ENCODE measurements at places on chromosomes 7 and 10.

DNA sequence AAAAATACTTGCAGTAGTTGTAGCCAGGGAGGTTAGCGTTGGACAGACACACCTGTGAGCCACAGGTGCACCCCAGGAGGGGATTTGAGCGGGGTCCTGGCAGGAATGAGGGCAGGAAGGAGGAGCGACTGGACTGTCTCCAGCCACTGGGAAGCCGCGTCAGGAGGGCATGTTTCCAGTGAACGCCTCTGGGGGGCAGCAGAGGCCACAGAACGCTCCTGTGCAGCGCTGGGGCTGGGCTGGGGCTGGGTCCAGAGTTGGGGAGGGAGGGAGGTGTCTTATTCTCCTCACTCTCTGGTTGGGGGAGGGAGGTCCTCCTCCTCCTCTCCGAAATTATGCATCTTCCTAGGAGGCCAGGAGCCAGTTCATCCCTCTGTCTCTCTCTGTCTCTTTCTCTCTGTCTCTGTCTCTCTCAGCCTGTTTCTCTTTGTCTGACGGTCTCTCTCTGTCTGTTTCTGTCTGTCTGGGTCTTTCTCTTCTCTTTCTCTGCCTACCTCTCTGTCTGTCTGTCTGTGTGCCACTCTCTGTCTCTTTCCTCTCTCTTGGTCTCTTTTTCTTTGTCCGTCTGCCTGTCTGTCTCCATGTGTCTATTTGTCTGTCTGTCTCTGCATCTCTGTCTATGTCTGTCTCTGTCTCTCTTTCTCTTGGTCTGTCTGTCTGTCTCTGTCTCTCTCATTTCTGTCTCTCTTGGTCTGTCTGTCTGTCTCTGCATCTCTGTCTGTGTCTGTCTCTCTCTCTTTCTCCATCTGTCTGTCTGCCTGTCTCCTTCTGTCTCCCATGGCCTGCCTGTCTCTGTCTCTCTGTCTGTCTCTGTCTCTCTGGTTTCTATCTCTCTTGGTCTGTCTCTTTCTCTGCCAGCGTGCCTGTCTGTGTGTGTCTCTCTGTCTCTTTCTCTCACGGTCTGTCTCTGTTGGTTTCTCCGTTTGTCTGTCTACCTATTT is 9.9 kb upstream of the PSMG3 start:
- DNase-seq, result peak; percentile 43

- DNase-seq, result no peak
Measured at GRCh38 chr7:127107601-127108007, 145.1 kb downstream of the GRM8 start.

- DNase-seq, result no peak
Measured at GRCh38 chr10:31090894-31091607, 59.4 kb upstream of the ZNF438 start.

GRCh38 chr10:119391440-119392251 is 150.9 kb downstream of the RGS10 start:
- no peak for DNase-seq

DNA sequence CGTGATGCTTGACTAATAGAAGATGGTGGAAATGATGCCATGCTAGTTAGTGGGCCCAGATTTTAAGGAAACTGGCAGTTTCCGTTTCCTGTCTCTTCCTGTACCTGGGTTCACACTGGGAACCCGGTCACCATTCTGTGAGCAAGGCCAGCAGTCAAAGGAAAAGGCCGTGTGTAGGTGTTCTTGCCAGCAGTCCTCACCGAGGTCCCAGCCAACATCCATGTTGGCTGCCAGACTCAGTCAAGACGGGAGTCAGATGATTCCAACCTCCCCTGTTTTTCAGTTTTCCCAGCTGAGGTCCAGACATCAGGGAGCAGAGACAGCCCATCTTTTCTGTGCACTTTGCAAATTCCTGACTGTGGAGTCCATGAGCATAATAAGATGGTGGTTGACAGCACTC is 15.2 kb upstream of the PILRB start:
- no peak for DNase-seq

GRCh38 chr10:13349463-13350274 is 1.6 kb upstream of the SEPHS1 start:
- no peak for DNase-seq

GRCh38 chr7:102860351-102860811 is 52.4 kb upstream of the LRRC17 start:
- no peak for DNase-seq

DNA sequence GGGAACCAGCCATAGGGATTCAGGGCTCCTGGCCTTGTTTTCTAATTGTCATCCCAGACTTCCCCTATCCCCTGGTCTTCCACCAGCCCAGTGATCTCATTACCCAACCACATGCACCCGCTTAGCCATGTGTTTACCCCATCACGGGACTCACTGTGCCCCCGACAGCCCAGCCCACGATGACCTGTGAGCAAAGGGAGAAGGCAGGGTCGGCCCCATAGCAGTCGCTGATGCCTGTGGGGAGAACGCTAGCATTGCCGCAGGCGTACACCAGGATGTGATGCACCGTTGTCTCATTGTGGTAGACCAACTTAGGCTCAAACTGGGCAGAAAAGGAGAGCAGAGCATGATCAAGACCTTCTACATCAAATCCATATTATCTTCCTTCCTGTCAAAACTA is 14.0 kb downstream of the PRSS58 start:
- no peak for DNase-seq

DNA sequence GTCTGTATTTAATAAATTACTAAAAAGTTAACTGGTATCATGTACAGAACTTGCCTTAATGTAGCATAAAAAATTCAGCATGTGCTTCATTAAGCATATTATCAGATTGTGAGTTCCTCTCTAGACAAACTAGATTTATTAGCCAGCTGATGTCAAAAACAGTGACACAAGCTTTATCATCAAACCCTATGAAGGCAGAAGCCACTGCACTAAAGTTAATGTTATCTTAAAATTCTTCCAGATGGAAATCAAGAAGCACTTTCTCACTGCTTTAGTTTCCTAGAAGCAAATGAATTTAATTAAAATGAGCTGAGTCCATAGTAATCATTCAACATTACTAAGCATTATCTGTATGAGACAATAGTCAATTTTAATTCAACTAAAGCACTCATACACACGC is 96.4 kb downstream of the ARHGAP12 start:
- no peak for DNase-seq

- DNase-seq, result no peak
Measured at GRCh38 chr7:92831716-92832533, 4.4 kb downstream of the CDK6 start.
